ENCODE measurements at places on chromosomes 6 and 20. TPM values are rescaled to one million over a fixed set of nuclear protein-coding genes. Genes with fewer than 3 reads are reported as not detected.

DNA sequence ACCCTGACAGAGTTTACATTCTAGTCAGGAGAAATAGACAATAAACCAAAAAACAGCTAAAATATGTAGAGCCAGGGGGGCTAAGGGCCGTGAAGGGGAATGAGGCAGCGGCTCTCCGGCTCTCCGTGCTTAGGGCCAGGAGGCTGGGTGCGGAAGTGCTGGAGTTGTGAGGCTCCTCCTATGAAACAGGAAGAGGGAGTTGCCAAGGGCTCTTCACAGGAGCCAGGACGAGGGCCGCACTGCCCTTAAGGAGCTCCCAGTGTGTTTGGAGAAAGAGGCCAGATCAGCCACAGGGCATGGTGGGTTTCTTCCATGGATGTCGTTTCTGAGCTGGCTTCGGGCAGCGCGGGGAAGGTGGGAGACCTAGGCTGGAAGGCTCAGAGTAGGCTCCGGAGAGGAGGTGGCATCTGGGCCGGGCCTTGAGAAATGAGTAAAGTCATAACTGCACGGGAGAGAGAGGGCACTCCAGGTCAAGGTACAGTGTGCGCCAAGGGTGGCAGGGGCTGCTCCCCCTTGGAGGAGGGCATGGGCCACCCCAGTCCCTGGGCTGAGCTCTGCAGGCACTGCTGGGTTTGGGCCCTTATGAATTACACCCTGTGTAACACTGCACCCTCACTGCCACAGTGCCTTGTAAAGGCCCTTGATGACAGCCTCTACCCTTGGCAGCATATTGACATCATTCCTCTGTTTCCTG is 20.8 kb upstream of the MLN start:
- DNase-seq, result peak; percentile 44

Gene PRDM13
- total RNA-seq, result not detected

Gene CPNE5
- total RNA-seq, result 9.5 TPM

GRCh38 chr20:40582531-40582930 is 106.5 kb downstream of the MAFB start:
- no peak for DNase-seq

GRCh38 chr6:129696843-129697242 is 13.1 kb downstream of the ARHGAP18 start:
- DNase-seq, result no peak

GRCh38 chr6:139983555-139984276 is 609.3 kb upstream of the CITED2 start:
- DNase-seq, result no peak

Gene RGS17
- total RNA-seq, result 0.88 TPM

- no peak for DNase-seq
Measured at GRCh38 chr6:89596056-89596455, 42.5 kb downstream of the LYRM2 start.

Measured in uterus (tissue), 4 donors.